ENCODE measurements at places on chromosomes 2 and 18. TPM values are rescaled to one million over a fixed set of nuclear protein-coding genes. Genes with fewer than 3 reads are reported as not detected.

GLI2 gene
- total RNA-seq: 5.8 TPM

CCDC121 gene
- 4.4 TPM for total RNA-seq

LYPD1 gene
- total RNA-seq: 23.1 TPM

- no peaks in the 10 kb centered on the region for H3K27me3 ChIP-seq
- DNase-seq: no peak
- peaks cover 49% of the 10 kb centered on the region for H3K4me1 ChIP-seq
- no peak overlapping the region for H3K4me3 ChIP-seq
- peak overlapping the region; percentile 32 for H3K27ac ChIP-seq
- no peaks in the 10 kb centered on the region for H3K36me3 ChIP-seq
These were observed 88.8 kb downstream of the CDC42EP3 start for GRCh38 chr2:37582481-37583220.

- H3K36me3 ChIP-seq: no peaks in the 10 kb centered on the region
- H3K27me3 ChIP-seq: no peaks in the 10 kb centered on the region
- DNase-seq: no peak
- no peak overlapping the region for H3K27ac ChIP-seq
- H3K4me3 ChIP-seq: no peak overlapping the region
These were observed 1.7 kb upstream of the TMEM185B start for GRCh38 chr2:120224735-120225548.

DNA sequence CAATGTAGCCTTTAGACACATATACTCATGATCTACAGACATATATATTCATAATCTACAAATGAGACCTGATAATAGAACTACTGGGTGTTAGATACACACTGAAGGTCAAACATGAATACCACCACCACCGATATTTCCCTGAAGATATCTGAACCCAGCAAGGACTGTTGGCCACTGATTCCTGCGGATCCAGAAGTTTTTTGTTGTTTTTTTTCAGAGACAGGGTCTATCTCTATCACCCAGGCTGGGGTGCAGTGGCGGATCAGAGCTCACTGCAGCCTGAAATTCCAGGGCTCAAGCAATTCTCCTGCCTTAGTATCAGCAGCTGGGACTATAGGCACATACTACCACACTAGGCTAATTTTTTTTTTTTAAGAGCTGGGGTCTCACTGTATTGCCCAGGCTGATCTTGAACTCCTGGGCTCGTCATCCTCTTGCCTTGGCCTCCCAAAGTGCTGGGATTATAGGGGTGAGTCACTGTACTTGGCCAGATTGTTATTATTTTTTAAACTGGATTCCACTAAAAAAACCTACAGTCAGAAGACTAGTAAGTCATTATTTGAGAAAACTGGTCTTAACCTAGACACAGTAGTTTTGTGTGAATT is 1.8 kb downstream of the METTL5 start:
- H3K4me3 ChIP-seq: no peak overlapping the region
- no peaks in the 10 kb centered on the region for H3K36me3 ChIP-seq
- peaks cover 8% of the 10 kb centered on the region for H3K4me1 ChIP-seq
- H3K27me3 ChIP-seq: no peaks in the 10 kb centered on the region
- H3K27ac ChIP-seq: no peak overlapping the region

- H3K27me3 ChIP-seq: no peaks in the 10 kb centered on the region
- DNase-seq: no peak
- no peaks in the 10 kb centered on the region for H3K36me3 ChIP-seq
These were observed 21.0 kb upstream of the ARMC9 start for GRCh38 chr2:231177156-231178025.

DNA sequence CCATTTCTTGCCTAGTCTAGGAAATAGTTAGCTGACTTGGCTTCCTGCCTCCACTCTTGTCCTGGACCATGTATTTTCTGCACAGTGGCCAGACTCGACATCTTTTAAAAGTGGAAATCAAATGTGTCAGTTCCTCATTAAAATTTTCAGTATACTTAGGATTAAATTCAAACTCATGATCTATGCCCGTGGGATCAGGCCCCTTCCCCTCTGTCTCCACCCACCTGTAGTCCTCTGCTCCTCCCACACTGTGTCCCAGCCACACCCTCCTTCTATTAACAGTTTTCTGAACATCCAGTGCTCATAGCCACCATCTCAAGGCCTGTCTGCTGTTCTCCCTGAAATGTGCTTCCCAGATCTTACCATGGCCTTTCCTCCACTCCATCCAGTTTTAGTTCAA is 13.3 kb downstream of the ARHGAP25 start:
- H3K36me3 ChIP-seq: no peaks in the 10 kb centered on the region
- H3K4me1 ChIP-seq: no peaks in the 10 kb centered on the region
- no peak for DNase-seq
- no peaks in the 10 kb centered on the region for H3K27me3 ChIP-seq

GRCh38 chr2:201932511-201932910 is 101.1 kb upstream of the FZD7 start:
- no peaks in the 10 kb centered on the region for H3K36me3 ChIP-seq
- H3K27me3 ChIP-seq: no peaks in the 10 kb centered on the region
- H3K27ac ChIP-seq: no peak overlapping the region
- no peak for DNase-seq
